ENCODE measurements at places on chromosomes 2 and 18. TPM values are rescaled to one million over a fixed set of nuclear protein-coding genes. Genes with fewer than 3 reads are reported as not detected.

Gene HSBP1L1
- polyA plus RNA-seq, result 13.8 TPM

Gene GPR55
- polyA plus RNA-seq, result not detected

Gene TANK
- 91.7 TPM for polyA plus RNA-seq

Gene BIRC6
- polyA plus RNA-seq, result 11.5 TPM

Gene LYPD6B
- not detected for polyA plus RNA-seq

Gene PTPN2
- polyA plus RNA-seq, result 108 TPM

- H3K4me1 ChIP-seq, result no peaks in the 10 kb centered on the region
- H3K36me3 ChIP-seq, result no peaks in the 10 kb centered on the region
- no peak overlapping the region for H3K27ac ChIP-seq
- no peak for DNase-seq
- H3K4me3 ChIP-seq, result no peak overlapping the region
Observed at GRCh38 chr2:149819356-149819957, 231.9 kb upstream of the MMADHC start.

DNA sequence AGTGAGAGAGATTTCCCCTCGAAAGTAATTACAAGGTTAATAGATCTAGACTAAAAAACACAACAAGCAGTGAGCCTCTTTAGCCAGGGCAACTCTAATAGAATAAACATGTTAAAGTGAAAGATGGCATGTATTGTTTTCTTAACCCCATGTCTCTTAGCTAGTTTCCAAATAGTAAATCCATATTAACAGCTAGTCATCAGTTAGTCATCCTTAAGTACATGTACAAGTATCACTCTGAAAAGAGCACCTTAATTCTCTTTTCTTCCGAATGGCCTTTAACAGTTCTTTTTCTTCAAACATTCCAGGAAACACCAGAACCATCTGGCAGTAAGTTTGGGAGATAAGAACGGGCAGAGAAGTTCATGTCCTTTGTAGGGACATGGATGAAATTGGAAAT lies 1480.0 kb downstream of the LRP1B start:
- no peak overlapping the region for H3K4me3 ChIP-seq
- H3K27me3 ChIP-seq, result no peaks in the 10 kb centered on the region
- H3K27ac ChIP-seq, result no peak overlapping the region
- H3K4me1 ChIP-seq, result no peaks in the 10 kb centered on the region
- DNase-seq, result no peak

GRCh38 chr2:150607390-150607811 lies 119.9 kb upstream of the RND3 start:
- DNase-seq, result no peak
- no peaks in the 10 kb centered on the region for H3K27me3 ChIP-seq
- H3K4me3 ChIP-seq, result no peak overlapping the region
- no peaks in the 10 kb centered on the region for H3K4me1 ChIP-seq
- H3K36me3 ChIP-seq, result no peaks in the 10 kb centered on the region

- H3K27ac ChIP-seq, result no peak overlapping the region
- no peak for DNase-seq
- no peaks in the 10 kb centered on the region for H3K27me3 ChIP-seq
Observed at GRCh38 chr2:52083214-52083613, 1051.3 kb upstream of the NRXN1 start.

- H3K4me1 ChIP-seq, result peaks cover 43% of the 10 kb centered on the region
- H3K4me3 ChIP-seq, result no peak overlapping the region
- no peak overlapping the region for H3K27ac ChIP-seq
- peak; percentile 22 for DNase-seq
- H3K27me3 ChIP-seq, result peaks cover 2% of the 10 kb centered on the region
- H3K36me3 ChIP-seq, result no peaks in the 10 kb centered on the region
Observed at GRCh38 chr2:215843579-215843978, 169.8 kb downstream of the MREG start.

DNA sequence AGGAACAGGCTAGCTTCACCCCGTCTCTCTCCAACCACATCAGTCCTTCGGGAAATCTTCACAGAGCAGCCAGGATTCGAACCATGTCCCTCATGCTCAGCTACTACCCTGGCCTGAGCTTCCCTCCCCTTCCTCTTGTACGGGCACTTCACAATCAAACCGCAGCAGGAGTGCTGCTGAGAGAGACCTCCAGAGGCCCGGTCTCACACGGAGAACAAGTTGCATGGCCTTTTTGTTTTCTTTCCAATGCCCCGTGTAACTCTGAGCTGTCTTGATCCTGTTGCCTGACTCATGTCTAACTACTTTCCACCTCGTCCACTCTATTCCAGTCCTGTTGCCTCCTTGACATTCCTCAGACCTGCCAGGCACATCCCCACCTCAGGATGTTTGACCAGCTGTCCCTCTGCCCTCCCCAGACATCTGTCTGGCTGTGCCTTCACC lies 25.4 kb downstream of the FBLN7 start:
- H3K36me3 ChIP-seq, result no peaks in the 10 kb centered on the region
- no peak for DNase-seq
- no peak overlapping the region for H3K4me3 ChIP-seq
- no peaks in the 10 kb centered on the region for H3K27me3 ChIP-seq

DNA sequence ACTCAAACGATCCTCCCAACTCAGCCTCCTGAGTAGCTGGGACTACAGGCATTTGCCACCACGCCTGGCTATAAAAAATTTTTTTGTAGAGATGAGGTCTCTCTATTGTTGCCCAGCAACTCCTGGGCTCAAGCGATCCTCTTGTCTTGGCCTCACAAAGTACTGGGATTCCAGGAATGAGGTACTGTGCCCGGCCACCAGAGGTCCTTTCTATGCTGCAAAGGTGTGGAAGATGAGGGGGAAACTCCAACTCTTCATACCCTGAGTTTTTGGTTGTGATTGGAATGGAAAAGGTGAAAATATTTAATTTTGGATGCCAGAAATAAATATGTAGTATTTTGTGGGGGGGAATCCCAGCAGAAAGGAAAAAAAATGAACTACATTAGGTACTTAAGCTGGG lies 36.0 kb downstream of the MRPL33 start:
- H3K36me3 ChIP-seq, result no peaks in the 10 kb centered on the region
- no peak overlapping the region for H3K27ac ChIP-seq
- no peaks in the 10 kb centered on the region for H3K27me3 ChIP-seq
- H3K4me1 ChIP-seq, result peaks cover 93% of the 10 kb centered on the region
- no peak overlapping the region for H3K4me3 ChIP-seq

- no peak for DNase-seq
- H3K4me1 ChIP-seq, result no peaks in the 10 kb centered on the region
- no peaks in the 10 kb centered on the region for H3K27me3 ChIP-seq
Observed at GRCh38 chr18:26840965-26841364, 24.5 kb downstream of the AQP4 start.

DNA sequence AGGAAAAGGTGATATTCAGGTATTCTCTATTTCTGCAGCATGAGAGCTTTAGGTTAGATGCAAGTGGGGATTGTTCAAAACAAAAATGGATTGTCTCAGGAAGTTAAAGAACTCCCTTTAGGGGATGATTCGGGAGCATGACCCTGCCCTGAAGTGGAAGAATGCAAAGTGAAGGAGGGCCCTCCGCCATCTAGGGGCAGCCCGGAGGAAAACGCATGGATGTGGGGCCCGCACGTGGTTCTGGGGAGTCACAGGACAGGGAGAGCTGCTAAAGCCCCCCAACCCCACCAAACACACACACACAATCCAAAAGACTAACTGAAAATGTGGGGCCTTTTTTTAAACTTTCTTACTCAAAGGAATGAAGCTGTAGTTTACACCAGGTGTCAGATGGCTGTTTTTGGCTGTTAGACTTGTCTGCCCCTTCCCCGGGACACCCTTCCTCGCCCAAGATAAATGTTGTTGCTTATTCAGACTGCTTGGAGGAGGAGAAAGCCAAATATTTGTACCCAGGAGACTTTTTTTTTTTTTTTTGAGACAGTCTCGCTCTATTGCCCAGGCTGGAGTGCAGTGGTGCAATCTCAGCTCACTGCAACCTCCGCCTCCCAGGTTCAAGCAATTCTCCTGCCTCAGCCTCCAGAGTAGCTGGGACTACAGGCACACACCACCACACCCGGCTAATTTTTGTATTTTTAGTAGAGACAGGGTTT lies 78.8 kb downstream of the HNRNPLL start:
- no peak overlapping the region for H3K4me3 ChIP-seq
- no peak for DNase-seq
- H3K27me3 ChIP-seq, result peaks cover 16% of the 10 kb centered on the region
- H3K4me1 ChIP-seq, result peaks cover 7% of the 10 kb centered on the region
- no peaks in the 10 kb centered on the region for H3K36me3 ChIP-seq

DNA sequence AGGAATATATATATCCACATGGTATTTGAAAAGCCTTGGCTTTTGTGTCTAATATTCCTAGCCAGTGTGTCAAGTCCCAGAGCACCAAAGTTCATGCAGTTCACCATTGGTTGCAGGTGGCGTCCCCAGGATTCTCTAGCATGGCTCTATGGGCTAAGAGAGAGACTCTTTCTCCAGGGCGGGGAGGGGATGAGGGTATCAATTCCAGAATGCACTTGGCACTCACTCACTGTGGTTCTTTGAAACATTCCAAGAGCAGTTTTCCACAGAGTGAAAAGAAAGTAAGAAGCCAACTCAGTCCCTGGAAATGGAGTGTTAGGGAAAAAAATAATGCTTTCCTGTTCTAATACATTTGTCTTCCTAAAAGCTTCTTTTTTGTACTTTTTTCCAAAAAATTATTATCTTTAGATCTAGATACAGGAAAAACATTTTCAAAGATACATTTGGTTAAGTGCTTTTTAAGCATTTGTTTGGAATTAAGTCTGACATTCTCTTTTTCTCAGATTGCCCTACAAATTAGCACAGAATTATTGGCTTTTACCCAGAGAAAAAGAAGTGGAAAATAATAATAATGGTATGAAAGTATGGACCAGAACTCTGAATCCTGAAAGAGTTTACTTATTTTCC lies 239.9 kb downstream of the PAX3 start:
- H3K4me1 ChIP-seq, result no peaks in the 10 kb centered on the region
- no peak for DNase-seq
- H3K27ac ChIP-seq, result no peak overlapping the region
- peaks cover 11% of the 10 kb centered on the region for H3K27me3 ChIP-seq
- no peaks in the 10 kb centered on the region for H3K36me3 ChIP-seq

DNA sequence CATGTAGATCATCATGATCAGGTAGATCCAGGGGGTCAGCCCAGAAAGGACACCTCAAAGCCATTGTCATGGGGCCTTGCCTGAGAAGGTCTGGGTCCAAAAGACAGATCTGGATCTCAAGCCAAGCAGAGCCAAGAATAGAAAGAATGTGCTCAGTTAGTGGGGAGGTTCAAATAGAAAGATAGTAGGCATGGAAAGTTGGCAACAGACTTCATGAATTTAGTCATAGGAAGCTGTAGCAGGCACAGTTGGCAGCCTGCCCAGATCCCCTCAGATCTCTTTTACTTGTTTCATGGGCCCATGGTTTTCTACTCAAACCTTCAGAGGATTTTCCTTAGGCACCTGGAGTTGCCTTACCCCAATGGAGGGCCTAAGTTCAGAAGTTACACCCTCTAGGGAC lies 767.0 kb downstream of the SLC4A3 start:
- no peak for DNase-seq
- no peaks in the 10 kb centered on the region for H3K4me1 ChIP-seq
- no peak overlapping the region for H3K27ac ChIP-seq
- no peaks in the 10 kb centered on the region for H3K27me3 ChIP-seq
- H3K36me3 ChIP-seq, result no peaks in the 10 kb centered on the region
- H3K4me3 ChIP-seq, result no peak overlapping the region

DNA sequence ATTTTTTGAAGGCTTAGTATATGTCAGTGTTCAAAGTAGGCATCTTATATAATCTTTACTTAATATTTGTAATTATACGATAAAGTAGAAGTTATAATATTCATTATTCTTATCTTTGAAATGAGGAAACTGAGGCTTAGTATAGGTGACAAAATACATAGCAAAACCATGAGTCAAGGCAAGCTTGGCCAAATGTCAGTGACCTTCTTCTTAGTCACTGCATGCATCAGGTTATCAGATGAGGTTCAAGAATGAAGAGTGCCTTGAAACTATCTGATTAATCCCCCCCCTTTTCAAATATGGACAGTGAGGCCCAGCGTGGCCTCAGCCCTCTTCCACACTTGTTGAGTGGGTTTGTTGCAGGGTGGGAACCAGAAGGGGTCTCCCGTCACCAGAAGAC lies 59.3 kb downstream of the PMAIP1 start:
- H3K4me1 ChIP-seq, result no peaks in the 10 kb centered on the region
- H3K36me3 ChIP-seq, result no peaks in the 10 kb centered on the region
- H3K4me3 ChIP-seq, result no peak overlapping the region
- no peak overlapping the region for H3K27ac ChIP-seq
- no peaks in the 10 kb centered on the region for H3K27me3 ChIP-seq

GRCh38 chr2:204901591-204901990 lies 356.3 kb downstream of the PARD3B start:
- DNase-seq, result no peak
- H3K27me3 ChIP-seq, result no peaks in the 10 kb centered on the region
- H3K4me1 ChIP-seq, result no peaks in the 10 kb centered on the region
- H3K4me3 ChIP-seq, result no peak overlapping the region
- H3K36me3 ChIP-seq, result no peaks in the 10 kb centered on the region

DNA sequence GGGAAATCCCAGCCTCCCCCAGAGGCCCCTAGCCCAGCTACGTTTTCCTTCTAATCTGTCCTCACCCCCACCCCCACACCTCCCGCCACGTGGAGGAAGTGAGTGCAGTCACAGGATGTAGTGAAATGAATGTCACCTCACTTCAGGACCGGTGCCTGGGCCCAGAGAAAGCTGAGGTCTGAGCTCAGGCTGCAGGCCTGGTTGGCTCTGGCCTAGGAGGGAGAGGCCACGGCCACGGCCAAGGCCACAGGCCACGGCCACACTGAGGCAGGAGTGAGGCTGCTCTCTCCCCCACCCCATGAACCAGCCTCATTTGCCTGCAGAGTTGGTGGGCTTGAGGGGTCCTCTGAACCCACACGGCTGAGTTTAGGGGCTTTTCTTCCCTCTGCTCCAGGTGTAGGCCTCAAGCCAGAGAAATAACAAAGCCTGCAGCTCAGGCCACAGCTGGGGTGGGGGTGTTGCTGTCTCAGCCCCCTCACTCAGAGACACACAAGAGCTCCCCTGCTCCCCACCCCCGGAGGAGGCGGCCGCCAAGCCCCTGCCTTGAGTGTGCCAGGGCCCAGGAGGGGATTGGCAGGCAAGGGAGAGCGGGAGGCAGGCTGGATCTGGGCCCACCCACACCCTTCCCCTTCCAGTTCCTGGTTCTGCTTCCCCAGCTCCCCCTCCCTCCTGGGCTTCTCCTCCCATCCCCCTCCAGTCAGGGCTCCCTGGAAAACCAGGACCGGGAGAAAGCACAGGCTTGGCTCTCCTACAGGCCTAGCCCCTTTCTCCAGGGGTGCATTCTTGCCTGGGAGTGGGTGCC lies 27.0 kb downstream of the DNMT3A start:
- H3K4me1 ChIP-seq, result peaks cover 42% of the 10 kb centered on the region
- no peak for DNase-seq
- H3K27ac ChIP-seq, result peak overlapping the region; percentile 69
- H3K27me3 ChIP-seq, result no peaks in the 10 kb centered on the region
- peak overlapping the region; percentile 51 for H3K4me3 ChIP-seq

- H3K4me1 ChIP-seq, result peaks cover 28% of the 10 kb centered on the region
- H3K36me3 ChIP-seq, result no peaks in the 10 kb centered on the region
- H3K4me3 ChIP-seq, result no peak overlapping the region
- no peak overlapping the region for H3K27ac ChIP-seq
- H3K27me3 ChIP-seq, result no peaks in the 10 kb centered on the region
Observed at GRCh38 chr2:144595279-144595678, 75.4 kb upstream of the ZEB2 start.

- peaks cover 16% of the 10 kb centered on the region for H3K36me3 ChIP-seq
- peaks cover 46% of the 10 kb centered on the region for H3K4me1 ChIP-seq
- no peak overlapping the region for H3K4me3 ChIP-seq
- H3K27ac ChIP-seq, result peak overlapping the region; percentile 81
- no peaks in the 10 kb centered on the region for H3K27me3 ChIP-seq
- DNase-seq, result no peak
Observed at GRCh38 chr2:239201884-239202283, 198.9 kb downstream of the HDAC4 start.

GRCh38 chr2:219252900-219253752 lies at the start of gene TUBA4B:
TSS of gene TUBA4B (plus strand) at chr2:219253243. CDS start at chr2:219253408, 165 bp downstream.
- H3K36me3 ChIP-seq, result peaks cover 18% of the 10 kb centered on the region
- DNase-seq, result peak; percentile 53
- peak within 1 kb of the TSS; percentile 88 for H3K4me3 ChIP-seq
